ENCODE measurements at places on chromosomes 13 and 19. TPM values are rescaled to one million over a fixed set of nuclear protein-coding genes. Genes with fewer than 3 reads are reported as not detected.
A peak's percentile ranks its signal among the peaks of the same experiment; 100 is the strongest.

The EDNRB gene
- 110 TPM for polyA plus RNA-seq

The LILRB4 gene
- polyA plus RNA-seq: 1.3 TPM

The ATP4B gene
- 0.45 TPM for polyA plus RNA-seq

The EGLN2 gene
- polyA plus RNA-seq: 67.7 TPM

The LILRB5 gene
- 4.8 TPM for polyA plus RNA-seq

The PBX4 gene
- polyA plus RNA-seq: 17.4 TPM

The ZNF541 gene
- 0.14 TPM for polyA plus RNA-seq

The FGF9 gene
- polyA plus RNA-seq: 19.7 TPM

The PSG11 gene
- polyA plus RNA-seq: not detected

The KLK6 gene
- 0.28 TPM for polyA plus RNA-seq

The FCGBP gene
- 15.3 TPM for polyA plus RNA-seq

The CYP2B6 gene
- 0.26 TPM for polyA plus RNA-seq

The ANGPTL4 gene
- polyA plus RNA-seq: 4.6 TPM

The NFILZ gene
- polyA plus RNA-seq: not detected

The EVI5L gene
- polyA plus RNA-seq: 12.6 TPM

GRCh38 chr19:14402332-14403144, 16.6 kb downstream of the DDX39A start:
- no peak for DNase-seq

- no peak for DNase-seq
These were observed 32.2 kb upstream of the ZNF726 start for GRCh38 chr19:23882493-23882892.

DNA sequence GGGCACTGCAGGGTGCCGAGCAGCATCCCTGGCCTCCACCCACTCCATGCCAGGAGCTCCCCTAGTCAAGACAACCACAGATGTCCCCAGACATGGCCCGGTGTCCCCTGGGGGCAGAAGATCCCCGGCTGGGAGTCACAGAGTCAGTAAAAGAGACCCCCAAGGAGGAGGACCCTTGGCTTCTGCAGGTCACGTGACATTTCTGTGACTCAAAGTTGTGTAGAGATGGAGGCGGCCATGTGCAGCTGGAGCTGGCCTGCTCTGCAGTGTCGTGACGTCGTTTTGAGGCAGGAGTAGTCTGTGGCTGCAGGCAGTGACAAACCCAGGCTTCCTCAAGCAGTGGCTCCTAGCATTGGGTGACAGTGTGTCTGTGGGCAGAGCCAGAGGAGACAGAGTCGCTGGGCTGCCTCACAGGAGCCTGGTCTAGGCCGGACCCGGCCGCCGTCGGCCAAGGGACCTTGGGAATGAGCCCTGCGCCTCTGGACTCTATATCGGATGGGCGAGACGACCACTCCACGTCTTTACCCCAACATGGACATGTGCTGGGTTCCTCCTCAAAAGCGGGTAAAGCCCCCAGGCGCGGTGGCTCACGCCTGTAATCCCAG, 7.7 kb upstream of the DIRAS1 start:
- no peak for DNase-seq

DNA sequence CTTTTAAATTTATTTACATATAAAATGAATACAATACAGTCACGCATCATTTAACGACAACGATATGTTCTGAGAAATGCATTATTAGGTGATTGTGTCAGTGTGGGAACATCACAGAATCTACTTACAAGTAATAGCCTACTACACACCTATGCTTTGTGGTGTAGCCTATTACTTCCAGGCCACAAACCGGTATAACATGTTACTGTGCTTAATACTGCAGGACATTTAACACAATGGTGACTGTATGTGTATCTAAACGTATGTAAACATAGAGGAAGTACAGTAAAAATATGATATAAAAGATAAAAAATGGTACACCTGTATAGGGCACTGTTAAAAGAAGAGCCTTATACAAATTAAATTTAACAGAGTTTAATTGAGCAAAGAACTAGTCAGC, 62.4 kb upstream of the KLHL1 start:
- no peak for DNase-seq

DNA sequence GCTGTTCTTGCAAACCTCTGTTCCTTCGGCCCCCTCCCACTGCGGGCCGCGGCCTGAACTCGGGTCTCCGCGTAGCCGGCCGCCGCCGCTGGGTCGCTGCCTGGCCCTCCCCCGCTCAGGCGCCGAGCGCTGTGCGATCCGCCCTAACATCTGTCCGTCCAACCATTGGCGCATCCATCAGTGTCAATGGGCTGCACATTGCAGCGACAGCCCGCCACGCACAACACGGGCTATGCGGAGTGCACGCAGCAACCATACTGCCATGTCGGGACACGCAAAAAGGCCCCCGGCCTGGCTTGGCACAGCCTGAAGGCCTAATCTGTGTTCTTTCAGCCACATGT, 2.6 kb upstream of the TSHZ3 start:
- no peak for DNase-seq

DNA sequence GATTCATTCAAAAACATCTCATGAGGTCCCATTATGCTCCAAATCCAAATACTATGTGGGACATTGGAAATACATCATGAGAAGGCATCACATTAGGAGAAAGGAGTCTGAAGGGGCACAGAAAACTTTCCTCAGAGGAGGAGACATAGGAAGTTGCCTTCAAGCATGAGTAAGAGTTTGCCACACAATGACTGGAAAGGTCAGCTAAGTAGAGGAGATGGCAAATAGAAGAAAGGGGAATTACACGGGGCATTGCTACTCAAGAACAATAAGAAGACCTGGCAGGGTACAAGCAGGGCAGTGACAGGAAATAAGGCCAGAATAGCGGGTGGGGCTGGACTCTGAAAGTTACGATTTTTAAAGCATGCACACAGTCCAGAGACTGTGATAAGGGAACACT, 231.6 kb downstream of the SPRY2 start:
- no peak for DNase-seq

DNA sequence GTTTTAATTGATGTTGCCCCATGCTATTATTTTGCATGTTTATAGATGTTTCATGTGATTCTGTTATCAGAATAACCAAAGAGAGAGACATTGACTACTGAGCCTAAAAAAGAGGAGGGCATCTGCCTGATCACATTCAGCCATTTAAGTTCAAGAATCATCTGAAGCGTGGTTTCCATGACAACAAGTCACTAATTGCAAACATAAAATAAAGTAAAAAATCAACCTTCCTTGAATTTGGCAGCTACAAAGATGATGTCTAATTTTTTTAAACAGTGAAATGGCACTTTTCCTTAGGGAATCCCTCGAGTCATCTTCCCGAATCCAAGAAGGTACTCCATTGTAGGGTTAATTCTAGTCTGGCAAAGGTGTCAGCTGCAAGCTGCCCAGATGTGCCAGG, 884.2 kb downstream of the DIAPH3 start:
- DNase-seq: no peak

GRCh38 chr19:48818234-48818820, 7.5 kb upstream of the BCAT2 start:
- DNase-seq: no peak

DNA sequence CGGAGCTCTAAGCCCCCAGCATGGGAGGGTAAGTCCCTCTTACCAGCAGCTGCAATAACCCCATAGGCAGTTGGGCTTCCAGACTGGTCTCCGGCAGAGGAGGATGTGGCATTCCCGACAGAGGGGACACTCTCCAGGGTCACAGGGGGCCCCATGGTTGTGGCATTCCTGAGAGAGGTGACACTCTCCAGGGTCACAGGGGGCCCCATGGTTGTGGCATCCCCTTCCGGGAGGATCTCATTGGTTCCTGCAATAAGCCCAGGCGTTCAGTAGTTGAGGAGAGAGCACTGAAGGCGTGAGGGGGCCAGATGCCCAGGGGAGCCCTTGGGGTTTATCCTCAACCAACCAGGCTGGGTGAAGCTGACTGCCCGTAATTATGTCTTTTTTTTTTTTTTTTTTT, 5.4 kb downstream of the CD320 start:
- no peak for DNase-seq

DNA sequence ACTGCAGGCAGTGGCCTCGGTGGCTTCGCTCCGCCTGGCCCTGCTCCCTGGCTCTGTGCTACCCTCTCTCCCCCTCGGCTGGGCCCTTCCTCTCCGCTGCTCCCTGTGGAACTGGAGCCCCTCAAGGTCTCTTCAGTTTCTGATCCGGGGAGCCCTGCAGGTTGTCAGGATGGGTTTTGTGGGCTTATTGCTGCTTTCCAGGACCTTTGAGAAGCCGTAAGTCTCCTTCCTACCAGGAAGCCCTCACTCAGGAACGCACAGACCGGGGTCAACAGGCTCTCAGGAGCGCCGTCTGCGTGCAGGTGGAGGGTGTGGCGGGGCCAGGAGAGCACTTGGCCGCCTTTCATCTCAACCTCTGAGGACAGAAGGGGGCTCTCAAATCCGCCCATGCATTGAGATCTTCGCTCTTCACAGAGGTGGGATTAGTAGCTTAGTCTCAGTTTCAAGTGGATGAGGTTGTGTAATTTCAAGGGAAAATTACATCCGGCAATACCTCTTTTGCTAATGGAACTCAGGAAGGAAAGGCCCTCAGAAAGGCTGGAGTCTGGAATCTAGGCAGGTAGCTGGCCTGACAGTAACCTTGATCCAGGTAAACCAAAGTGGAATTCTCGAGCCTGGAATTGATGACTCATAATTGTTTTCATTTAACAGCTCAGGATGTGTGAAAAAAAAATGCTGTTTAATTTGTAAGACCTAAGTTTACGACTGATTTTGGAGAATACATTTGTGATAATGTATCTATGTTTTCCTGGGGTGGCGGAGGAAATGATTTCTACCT, 102.0 kb downstream of the ATP11A start:
- peak; percentile 69 for DNase-seq

GRCh38 chr19:46614114-46614722, 10.7 kb downstream of the PTGIR start:
- DNase-seq: peak; percentile 80

DNA sequence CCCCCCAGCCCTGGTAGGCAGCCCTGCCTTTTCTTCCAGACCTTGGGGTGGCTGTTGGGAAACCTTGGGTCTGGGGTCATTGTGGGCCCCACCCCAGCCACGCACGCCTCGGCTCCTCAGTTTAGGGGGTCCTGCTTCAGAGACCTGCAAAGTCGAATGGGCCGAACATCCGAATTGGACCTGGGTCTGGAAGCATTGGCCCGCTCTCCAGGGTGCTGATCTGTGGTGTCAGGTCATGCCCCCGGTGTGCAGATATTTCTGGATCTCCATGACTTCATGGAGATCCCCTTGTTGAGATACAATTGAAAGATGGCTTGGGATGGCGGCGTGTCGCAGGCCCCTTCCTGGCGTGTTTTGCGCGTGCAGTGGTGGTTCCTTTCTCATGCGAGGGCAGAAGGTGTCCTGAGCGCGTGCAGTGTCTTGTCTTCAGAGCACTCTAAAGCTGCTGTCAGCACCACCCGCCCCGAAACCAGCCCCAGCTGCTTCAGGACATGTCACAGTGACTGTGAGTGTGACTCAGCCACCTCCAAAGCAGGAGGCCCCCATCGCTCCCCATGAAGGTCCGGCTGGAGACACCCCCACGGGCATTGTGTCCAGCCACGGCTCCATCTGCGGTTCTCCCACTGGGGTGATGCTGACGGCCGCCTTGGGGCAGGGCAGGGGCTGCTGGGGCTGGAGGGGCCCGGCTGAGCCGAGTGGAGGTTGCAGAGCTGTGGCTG, 112.7 kb downstream of the KDM4B start:
- DNase-seq: no peak

GRCh38 chr19:51693260-51693659, at the start of gene SPACA6:
Gene SPACA6, plus strand, starts transcription at chr19:51693330. Its CDS starts 197 bp downstream, at chr19:51693527.
- DNase-seq: no peak

GRCh38 chr19:28239270-28239669, 973.7 kb downstream of the UQCRFS1 start:
- no peak for DNase-seq

- DNase-seq: no peak
These were observed 593 bp downstream of the ZNF135 start for GRCh38 chr19:58059671-58060078.

GRCh38 chr13:36959456-36960116, 39.5 kb upstream of the SMAD9 start:
- no peak for DNase-seq

GRCh38 chr19:44529536-44529935, at the start of gene CEACAM20:
Gene CEACAM20, minus strand, starts transcription at chr19:44529675. Its CDS starts 166 bp downstream, at chr19:44529509.
- DNase-seq: no peak

DNA sequence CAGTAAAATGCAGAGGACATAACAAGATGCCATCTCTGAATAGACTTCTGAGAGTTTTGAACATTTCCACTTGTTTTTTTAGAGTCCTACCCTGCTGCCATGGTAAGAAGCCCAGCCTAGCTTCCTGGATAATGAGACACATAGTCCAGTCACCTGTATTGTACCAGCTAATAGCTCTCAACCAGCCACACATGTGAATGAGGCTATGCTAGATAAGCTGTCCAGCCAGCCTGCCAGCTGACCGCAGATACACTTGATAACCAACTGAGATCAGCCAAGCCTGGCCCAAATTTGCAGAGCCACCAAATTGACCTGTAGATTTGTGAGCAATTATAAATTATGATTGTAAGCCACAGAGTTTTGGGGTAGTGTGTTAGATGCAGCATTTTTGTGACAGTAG, 10.7 kb downstream of the RFXAP start:
- DNase-seq: no peak

- DNase-seq: no peak
These were observed 2.1 kb downstream of the MAST1 start for GRCh38 chr19:12840091-12841079.

GRCh38 chr13:91001371-91001770, 346.1 kb upstream of the MIR17HG start:
- DNase-seq: no peak

DNA sequence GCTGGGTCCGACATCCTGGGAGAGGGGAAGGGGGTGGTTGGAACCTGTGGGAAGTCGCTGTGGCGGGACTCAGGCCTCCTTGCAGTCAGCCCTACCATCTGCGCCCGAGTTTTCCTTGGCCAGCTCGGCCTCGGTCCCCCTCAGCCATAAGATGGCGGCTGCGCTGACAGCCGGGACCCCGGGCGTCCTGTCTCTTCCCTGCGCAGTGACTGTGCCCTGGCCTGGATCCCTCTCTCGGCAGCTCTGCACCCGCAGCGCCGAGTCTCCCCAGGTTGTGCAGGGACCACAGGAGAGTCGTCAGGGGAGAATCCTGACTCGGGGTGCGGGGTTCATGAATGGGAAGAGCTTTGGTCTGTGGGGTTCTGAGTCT, 345 bp downstream of the ZNF257 start:
- no peak for DNase-seq

DNA sequence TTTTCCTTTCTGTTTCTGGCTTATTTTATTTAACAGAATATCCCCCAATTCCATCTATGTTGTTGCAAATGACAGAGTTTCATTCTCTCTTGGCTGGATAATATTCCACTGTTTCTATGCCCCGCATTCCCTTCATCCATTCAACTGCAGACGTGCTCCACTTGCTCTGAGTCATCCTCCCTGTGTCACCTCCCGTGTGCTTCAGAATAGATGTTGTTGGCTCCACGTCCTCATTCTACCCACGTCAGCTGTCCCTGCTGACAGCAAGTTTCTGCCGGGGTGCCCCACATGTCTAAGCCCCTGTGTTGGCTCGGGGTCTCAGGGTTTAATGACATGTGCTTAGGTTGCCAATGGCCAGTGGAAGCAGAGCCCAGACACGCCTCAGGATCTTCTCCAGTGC, 1041.0 kb downstream of the UQCRFS1 start:
- DNase-seq: no peak

All from right lung (tissue), 10 donors.